Right renal pelvis (tissue), 4 donors: ENCODE measurements at places on chromosomes 12 and 14.

DNA sequence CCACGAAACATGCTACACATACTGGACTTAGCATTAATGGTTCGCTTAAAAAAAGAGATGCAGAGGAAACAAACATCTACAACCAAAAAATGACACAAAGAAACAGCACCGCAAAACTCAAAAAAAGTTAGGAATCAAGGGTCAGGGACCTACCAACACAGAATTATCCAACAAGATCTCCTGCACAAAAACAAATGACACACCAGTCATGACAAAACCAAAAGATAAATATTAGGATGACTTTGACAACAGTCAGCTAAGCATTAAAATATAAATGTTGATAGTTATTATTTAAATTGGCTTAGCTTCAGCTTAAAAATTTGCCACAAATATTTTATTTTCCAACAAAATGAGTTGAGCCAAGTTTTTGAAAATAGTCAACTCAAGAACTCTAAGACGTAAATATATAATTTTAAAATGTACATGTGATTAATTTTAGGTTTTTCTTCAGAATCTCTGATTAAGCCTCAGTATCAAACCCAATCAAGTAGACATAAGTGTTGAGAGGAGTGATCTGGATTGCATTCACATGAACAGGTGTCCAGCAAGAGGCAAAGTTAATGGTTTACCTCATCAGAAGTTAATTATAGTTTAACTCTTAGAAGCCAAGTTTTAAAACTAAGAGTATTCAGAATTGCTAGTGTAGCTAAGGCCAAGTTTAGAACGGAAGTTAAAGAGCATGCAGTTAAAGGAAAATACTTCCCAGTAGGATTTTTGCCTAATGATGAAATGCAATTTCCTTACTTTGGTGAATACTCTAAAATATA lies 79.9 kb downstream of the HEATR5A start:
- no peak for DNase-seq

DNA sequence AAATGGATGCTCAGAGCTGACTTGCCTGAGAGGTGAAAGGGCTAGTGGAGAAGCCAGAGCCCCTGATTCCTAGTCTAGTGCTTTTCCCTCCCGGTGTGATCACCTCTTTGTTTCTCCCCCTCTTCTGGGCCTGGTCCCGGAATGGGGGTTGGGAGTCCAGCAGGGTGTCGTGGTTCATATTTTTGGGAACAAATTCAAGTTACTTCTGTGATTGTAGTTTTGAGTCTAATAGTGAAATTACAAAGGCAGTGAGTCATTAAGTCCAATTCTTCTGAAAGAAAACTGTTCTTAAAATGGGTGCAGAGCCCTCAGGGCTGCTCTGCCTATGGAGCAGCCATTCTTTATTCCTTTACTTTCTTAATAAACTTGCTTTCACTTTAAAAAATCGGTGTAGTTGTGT lies 7.6 kb downstream of the SUSD6 start:
- DNase-seq, result no peak

DNA sequence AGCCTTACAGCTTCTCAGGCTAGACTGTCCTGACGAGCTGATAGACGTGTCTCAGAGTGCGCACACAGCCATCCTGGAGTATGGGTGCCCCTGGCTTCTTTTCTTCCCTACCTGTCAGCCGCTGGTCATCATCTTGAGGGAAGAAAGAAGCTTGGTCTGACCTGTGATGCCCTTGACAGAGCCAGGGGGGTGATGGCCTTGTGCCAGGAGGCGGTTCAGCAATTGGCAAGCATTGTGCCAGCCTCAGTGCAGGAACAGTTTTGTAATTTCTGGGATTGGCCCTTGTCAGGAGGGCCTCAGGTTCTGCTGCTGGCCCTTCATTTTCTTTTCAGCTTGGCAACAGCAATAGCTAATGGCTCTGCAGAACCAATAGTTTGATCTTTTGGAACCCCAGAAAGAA lies 80.1 kb downstream of the ADCK1 start:
- no peak for DNase-seq

DNA sequence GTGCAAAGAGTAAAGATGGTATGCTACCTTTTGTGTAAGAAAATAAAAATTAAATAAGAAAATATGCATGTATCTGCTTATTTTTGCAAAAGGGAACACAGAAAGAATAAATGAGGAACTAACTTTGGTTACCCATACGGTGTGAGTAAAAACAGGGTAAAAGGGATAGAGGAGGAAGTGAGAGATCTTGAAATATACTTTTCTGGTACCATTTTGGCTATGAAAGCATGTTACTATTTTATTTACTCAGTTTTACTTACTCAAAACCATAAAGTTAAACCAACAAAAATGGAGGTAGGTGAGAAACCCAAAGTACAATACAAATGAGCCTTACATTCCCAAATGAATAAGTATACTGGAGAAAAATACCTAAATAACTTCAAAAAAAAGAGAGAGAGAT lies 122.0 kb upstream of the EGLN3 start:
- no peak for DNase-seq
